ENCODE measurements at places on chromosomes 6 and 20.
A peak's percentile ranks its signal among the peaks of the same experiment; 100 is the strongest.

DNA sequence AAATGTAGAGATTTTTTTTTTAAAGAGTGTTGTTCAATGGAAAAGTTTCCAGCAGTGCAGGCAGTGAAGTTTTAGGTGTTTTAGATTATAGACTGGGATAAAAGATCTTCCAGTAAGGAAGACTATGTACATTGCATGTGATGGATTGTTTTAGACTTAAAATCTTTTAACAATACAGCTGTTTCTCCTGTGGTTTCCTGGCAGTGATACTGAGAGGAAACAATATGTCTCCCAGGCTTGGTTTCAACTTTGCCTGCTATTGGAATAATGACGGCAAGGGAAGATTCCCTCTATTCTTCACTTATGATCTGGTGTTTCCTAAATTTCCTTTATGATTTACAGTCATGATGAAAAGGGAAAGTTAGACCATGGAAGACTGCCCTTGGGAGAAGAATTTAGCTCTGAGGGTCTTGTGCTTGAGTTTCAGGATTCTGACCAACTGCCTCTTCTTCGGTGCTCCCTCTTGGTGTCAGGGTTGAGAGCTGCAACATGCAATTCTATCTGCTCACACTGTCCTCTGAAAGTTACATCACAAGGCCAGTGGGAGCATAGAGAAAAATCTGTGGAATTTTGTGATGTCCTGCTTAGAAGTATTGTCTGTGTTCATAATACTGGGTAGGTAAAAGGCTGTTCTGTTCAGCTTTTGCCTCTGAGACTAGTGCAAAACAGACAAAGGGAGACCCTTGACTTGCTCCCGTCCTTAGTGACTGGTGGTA is 262.8 kb upstream of the MAN1A1 start:
- DNase-seq: peak; percentile 30

DNA sequence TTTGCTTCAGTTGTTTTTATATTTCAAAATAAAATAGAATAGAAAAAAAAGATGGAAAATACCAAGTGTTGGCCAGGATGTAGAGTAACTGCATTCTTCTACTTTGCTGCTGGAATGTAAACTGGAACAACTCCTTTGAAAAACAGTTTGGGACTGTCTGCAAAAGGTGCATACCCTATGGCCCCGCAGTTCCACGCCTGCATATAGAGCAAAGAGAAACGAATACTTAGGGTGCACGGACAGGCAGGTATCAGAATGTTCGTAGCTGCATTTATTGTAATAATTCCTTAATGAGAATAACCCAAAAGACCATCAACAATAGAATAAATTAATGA is 603 bp upstream of the RAB23 start:
- DNase-seq: no peak

DNA sequence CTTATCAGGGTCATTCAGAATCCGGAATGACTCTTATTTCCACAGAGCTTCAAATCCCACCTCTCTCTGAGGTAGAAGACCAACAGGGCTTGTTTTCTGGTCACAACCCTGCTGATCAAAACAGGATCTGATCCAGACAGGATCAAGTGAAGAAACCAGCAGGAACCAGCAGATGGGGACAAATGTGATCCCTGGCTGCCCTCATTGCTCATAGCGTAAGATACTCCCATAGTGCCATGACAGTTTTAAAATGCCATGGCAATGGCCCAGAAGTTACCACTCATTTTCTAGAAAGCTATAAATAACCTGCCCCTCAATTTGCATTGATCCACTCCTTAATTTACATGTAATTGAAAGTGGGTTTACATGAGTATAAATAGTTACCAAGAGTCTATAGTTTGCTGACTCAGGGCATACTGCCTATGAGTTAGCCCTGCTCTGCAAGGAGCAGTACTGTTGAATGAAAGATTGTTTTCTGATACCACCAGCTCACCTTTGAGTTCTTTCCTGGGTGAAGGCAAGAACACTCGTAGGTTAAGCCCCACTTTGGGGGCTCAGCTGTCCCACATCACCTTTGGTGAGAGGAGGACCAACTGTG is 6.2 kb upstream of the ZNF334 start:
- no peak for DNase-seq

DNA sequence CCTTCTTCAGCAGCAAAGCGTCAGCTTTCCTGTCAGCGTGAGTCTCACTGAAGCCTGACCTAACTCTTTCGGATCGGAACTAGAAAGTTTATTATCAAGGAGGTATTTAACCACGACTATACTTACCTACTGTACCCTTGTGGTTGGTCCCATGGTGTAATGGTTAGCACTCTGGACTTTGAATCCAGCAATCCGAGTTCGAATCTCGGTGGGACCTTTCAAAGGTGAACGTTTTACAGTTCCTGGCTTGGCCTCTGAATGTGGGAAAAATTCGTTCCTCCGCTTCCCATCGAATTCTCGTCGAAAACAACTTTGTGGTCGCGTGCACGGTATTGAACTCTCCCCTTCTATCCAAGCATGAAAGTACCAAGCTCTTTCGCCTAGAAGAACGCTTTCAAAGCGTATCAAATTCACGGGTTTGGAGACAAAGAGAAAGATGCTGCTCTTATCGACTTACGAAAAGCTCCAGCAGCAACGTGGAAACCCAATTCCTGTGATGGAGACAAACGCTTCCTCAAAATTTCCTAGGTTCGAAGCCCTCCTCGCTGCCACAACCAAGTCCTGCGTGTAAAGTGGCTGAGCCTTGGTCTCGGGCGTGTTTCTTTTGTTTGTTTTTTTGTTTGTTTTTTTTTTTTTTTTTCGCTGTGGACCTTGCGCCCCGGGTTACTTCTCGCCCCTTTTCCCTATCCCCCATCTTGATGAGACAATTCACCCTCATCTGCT is 63.7 kb downstream of the GPX5 start:
- peak; percentile 93 for DNase-seq

DNA sequence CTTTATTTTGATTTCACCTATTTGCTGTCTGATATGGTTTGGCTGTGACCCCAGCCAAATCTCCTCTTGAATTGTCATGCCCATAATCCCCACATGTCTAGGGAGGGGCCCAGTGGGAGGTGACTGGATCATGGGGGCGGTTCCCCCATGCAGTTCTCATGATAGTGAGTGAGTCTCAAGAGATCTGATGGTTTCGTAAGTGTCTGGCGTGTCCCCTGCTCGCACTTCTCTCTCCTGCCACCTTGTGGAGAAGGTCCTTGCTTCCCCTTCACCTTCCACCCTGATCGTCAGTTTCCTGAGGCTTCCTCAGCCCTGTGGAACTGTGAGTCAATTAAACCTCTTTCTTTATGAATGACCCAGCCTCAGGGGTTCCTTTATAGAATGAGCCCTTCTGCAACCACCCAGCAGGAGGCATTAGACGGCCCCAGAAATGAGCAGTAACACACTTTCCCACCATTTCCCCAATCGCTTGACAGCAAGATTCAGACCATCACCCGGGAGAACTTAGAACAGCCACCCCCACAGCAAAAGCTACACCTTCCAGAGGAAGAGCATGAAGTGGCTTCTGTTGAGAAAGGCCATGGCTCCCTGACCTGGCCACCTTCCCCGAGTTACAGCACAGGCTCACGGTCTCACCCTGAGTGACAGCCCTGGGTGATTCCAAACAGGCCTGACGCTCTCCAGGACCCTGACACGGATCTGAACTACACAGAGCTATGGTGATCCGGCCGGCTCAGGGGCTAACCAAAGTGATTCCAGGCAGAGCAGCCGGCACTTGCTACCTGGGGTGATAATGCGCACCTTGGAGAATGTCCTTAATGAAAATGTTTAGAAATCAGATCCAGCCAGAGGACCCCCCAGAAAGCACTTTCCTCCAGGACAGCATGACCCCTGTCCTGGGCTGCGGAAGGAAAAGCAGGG is 131.2 kb upstream of the CDH4 start:
- DNase-seq: peak; percentile 26

DNA sequence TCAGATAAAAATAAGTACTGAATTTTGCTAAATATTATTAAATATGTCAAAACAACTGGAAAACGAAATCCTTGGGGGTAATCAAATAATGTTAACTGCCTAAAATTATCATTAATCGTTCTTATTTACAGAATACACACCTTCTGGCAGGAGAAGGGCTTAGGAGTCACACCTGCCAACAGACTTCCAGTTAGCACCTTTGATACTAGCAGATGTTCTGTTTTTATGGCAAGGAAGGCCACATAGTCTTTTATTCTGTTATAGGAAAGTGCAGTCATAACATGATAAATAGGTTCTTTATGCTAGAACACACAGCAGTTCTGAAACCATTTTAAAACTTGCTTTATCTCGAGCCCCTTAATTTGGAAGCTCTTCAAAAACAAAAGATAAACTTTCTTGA is 464.1 kb downstream of the UTRN start:
- DNase-seq: no peak

DNA sequence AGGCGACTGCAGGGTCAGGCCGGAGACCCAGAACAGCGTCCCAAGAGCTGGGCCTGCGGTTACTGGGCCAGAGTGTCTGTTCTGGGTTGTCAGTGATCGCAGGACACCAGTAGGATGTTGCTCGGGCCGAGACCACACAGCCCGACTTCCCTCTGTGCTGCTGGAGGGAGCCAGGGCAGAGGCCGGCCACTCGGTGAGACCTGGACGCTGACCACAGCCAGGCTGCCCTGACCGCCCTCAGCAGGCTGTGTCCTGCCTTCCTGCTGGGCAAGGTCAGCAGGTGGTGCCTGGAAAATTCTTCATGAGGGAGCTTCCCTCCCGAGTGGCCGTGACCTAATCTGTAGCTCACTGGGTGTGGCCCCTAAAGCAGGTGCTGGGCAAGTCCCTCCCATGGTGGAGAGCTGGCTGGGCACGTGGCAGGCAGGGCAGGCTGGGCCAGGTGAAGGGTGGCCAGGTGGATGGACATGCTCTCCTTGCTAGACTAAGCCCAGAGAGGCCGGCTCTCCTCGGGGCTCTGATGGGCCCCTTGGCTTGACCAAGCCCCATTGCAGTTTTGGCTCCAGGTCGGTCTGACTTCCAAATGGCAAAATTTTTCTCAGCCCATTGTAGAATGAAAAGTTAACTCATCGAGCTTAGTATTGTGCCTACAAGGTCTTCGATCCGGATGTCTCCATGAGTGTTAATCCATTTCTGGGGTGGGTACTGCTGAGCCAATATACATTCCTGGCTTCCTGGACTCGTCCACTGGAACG is 1.9 kb downstream of the SLCO4A1 start:
- no peak for DNase-seq

- DNase-seq: no peak
These were observed 12.6 kb upstream of the THBS2 start for GRCh38 chr6:169266261-169266660.

DNA sequence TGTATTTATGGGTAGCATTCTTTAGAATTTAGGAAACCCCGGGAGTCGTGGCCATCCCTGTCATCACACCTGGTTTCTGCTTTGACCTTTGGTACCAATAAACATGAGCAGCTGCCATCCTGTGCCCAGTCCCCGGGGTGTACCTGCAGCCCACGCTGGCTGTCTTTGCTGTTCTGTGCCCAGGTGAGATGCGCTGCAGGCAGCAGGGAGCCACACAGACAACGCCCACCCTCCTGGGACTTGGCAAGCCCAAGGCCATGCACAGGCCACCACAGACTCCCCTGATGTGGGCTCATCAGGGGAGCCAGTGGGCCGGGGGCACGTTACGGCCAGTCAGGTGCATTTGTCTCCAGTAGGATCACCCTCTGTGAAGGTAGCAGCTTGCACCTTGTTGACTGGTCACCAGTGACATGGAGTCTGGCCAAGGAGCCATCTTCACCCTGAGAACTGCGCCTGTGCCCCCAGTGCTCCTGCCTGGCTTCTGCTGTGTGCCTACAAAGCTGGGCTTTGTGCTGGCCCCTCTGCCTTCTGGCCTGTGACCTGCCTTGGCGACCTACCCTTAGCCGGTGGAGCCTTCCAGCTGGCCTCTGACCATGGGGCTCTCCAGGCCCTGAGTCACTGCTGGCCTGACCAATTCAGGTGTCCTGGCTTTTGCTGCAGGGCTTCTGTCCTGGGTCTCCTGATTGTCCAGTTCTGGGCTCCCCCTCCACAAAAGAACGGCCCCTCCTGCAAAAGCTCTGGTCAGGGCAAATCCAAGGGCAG is 14.2 kb upstream of the UNC93A start:
- DNase-seq: no peak

DNA sequence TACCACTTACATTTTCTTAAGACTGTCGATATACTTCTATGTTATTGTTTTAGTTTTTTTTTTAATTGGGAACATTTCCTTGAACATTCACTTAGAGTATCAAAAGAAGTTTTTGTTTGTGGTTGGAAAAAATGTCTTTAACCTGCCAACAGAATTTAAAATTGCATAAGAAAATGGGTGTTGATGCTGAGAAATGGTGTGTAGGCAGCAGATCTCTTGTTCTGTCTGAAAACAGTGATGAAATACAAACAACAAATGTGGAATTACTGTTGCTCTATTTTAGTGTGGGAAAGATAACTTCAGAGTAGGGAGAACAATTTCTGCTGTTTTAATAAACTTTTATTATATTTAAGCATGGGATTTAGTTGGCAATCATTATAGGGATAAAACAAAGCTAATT is 293.5 kb downstream of the CDKAL1 start:
- DNase-seq: peak; percentile 95

DNA sequence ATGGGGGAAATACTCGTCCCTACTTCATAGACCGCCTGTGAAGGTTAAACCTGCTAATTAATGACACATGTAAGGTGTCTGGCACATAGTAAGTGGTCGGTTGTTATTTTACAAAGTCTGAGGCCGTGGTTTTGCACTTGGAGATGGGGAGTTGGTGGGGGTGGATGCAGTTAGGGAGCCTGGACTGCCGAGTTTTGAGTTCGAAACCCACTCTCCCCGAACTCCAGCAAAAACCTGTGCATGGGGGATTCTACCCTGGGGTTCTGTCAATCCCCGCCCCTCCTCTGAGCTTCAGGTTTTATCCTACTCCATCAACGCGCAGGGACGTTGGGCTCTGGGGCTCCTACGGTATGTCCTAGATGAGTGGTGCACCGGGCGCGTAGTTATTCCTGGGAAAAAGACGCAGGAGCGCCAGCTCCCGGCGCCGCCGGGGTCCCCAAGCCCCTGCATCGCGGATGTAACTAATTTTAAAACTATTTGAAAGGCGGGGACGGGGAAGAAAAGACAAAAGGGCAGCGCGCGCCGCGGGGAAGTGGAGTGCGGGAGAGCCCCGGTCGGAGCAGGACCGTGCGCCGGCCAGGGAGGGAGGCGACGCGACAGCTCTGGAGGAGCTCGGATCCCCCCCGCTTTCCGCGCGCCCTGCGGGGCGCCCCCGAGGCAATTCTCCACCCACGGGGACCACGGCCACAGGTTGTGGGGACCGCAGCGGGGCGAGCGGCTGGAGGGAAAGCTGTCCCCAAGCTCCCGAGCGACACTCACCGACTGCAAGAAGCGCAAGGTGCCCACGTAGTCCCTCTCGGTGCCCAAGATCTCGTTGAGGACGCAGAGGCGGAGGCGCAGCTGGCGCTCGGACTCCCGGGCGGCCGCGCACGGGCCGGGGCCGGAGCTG is 672 bp downstream of the PREX1 start:
- DNase-seq: no peak

DNA sequence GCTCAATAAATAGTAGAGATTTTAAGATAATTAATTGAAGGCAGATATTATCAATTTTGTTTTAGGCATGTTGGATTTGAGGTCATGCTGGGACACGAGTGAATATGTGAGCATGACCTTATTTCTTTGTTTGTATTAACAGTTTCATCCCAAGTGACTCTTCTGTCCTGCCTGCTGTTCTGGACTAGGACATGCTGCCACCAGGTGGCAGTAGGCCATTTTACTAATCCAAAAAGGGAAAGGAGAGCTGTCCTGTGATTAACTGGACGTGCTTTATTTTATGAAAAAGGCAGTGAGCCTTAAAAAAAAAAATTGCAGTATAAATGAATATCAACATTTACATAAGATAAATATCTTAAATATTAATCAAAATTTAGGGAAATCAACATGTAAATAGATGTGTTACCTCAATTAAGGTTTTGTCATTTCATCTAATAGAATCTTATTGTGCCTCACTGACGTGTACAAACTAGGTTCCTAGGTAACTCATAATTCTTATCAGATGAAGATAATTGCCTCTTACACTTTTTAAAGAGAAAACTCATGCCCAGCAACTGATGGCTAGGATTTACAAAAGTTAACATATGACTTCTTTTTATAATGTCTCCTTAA is 49.8 kb downstream of the FRK start:
- peak; percentile 85 for DNase-seq

Measured in fibroblast of pulmonary artery (primary cell).